CD4-positive, alpha-beta T cell treated with Interleukin-12 subunit alpha and Interleukin-12 subunit beta, for 1 hour (primary cell): ENCODE measurements at places on chromosomes 7 and 10.

GRCh38 chr7:159105066-159105780 is 39.4 kb downstream of the VIPR2 start:
- DNase-seq: no peak

DNA sequence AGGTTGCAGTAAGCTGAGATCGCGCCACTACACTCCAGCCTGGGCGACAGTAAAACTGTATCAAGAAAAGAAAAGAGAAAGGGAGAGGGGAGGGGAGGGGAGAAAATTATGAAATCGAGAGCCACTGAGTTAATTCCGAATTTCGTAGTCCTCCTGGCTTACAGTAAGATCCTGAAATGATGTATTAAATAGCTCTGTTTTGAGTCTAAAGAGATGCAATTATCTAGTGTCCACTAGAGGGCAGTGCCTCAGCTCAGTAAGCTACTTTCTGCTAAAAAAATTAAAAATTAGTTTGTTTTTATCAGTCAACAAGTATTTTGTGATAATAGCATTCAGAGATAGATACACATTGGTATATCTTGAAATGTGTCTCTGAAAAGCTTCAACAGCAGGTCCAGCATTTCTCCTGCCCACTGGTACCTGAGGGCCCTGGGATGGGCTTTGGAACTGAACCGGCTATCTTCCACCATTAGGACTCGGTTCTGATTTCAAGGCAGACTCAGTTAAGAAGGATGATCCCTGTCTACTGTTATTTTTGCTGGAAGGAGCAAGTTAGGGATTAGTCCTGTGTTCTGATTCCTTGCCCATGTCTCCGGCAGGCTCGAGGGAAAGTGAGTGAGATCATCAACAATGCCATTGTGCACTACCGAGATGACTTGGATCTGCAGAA is 19.5 kb downstream of the TSPAN33 start:
- peak; percentile 49 for DNase-seq

DNA sequence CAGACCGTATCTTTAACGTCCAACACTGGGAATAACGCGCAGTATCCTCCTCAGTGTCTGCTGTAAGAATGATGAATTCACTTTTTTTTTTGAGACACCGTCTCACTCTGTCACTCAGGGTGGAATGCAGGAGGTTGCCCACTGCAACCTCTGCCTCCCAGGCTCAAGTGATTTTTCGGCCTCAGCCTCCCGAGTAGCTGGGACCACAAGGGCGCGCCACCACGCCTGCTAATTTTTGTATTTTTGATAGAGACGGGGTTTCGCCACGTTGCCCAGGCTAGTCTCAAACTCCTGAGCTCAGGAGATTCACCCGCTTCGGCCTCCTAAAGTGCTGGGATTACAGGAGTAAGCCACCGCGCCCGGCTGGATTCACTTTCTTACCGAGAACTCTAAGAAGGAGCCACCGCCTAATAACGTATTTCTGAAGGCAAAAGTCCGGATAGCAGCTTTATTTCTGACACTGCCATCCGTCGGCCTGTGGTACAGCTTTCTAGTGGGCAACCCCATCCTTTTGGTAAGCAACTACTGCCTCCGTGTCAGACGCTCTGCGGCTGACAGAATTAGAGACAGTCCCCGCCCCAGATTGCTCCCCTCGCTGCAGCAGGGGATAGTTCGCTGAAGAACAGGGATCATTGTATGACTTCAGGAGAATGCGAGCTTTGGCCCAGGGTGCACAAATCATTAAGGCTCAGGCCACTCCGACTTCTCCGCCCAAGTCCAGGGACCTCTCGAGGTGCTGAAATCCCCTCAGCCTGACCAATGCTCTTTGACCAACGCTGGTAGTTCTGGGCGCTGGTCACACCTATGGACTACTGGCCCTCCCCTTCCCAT is 662 bp downstream of the POLR3A start:
- peak; percentile 32 for DNase-seq

DNA sequence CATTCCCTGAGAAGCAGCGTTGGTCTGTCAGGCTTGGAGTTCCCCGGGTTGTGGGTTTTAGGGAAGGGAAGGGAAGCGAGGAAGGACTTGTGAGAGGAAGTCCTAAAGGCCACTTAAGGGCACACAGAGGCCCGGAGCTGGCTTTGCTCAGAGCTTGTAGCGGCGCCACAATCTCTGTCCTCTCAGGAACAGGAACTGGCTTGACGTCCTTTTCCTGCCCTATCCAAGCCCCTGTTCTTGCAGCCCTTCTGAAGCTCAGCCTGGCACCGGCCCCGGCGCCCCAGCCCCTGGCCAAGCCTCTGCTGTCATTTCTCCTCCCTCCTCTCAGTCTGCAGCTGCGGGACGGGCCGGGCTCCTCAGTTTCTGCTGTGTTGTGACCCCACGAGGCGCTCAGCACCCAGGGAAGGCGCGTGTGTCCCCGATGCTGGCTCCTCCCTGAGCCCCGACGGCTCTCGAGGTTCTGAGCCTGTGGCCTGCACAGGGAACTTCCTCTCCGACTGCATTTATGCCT is at the start of gene GIMAP8:
TSS of gene GIMAP8 (plus strand) at position 140 of the 511 bp plus-strand sequence. CDS start 16,069 bp downstream, outside the sequence.
- peak; percentile 74 for DNase-seq

- no peak for DNase-seq
These were observed 30.9 kb upstream of the ITGB8 start for GRCh38 chr7:20299647-20300312.

DNA sequence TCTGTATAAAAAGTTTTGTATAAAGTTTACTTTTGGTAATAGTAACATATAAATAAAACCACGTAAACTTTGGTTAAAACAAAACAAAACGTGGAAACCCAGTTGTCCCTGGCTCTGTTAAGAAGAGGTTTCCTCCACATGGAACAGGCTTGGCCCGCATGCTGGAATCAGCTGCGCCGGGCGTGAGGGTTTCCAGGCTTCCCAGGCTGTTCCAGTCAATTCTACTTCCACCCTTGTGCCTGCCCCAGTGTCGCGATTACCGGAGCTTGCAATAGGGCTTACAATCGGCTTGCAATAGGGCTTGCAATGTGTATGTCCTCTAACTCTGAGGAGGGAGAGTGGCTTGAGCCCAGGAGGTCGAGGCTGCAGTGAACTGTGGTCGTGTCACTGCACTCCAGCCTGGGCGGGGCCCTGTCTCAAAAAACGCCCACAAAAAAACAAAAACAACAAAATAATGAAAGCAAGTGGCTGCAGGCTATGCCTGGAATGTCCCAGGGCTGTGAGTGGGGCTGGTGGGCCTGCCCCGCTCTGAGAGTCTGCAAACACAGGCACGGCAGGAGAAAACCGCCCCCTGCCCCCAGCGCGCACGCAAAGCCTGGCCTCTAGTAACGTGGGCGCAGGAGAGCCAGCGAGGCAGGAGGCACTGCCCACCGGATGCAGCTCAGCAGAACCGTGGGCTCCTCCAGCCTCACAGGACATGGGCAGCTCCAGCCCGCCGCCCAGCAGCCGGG is 16.3 kb downstream of the CYP2W1 start:
- no peak for DNase-seq

GRCh38 chr10:23975431-23975830 is 233.5 kb upstream of the KIAA1217 start:
- no peak for DNase-seq

GRCh38 chr7:43612599-43613589 is 30.0 kb downstream of the STK17A start:
- DNase-seq: no peak

- DNase-seq: no peak
These were observed 18.8 kb downstream of the SRPK2 start for GRCh38 chr7:105369944-105370343.

DNA sequence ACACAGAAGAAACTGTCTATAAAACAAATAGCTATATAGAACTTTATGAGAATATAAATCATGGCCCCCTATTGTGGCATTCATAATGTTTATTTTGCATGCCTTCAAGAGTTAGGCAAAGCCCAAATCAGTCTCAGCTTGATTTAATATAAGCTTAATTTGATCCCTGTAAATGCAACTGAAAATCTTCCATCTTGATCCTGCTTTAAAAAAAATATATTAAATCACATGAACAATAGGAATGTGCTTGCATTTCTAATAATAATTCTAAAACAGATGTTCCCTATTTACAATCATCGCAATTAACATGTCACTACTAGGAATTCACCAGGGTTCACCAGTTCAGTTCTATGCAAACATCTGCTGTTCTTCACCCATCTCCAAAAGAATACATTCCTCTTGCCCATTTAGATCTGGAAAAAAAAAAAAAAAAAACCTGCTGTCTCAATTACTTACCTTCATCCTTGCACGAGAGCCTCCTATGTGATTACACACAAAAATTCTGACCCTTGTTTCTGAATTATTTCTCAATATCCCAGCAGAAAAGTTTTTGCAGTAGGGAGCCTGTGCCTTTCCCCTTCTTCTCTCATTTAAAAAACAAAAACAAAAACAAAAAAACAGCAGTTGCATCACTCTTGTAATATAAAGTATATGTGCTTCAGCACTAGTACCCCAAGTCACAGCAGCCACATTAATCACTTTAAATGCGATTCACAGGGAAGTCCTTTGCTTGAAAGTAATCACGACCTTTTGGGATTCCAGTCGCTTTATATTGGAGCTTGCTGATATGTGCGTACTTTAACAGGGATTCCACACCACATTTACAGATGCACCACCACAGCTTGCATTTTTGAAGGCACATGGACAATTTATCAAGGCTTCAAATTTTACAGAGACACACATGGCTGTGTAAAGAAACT is 194.8 kb upstream of the KMT2E start:
- no peak for DNase-seq

DNA sequence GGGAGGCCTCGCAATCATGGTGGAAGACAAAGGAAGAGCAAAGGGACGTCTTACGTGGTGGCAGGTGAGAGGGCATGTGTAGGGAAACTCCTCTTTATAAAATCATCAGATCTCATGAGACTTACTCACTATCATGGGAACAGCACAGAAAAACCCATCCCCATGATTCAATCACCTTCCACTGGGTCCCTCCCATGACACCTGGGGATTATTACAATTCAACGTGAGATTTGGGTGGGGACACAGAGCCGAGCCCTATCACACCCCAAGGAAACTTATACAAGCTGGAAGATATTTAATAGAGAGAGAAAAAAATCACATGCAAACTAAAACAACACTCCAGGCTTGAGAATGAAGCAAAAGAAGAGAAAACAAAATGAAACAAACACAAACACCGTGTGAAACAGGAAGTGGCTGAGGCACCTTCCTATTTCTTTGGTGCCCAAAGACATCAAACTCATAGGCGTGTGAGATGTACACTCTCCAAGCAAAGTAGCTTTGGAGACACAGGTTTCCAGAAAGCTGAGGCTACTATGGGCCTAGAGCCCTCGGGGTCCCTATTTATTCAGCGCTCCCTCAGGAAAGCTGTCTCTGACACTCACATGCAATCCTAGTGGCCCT is 97.2 kb downstream of the PRKCQ start:
- peak; percentile 42 for DNase-seq

DNA sequence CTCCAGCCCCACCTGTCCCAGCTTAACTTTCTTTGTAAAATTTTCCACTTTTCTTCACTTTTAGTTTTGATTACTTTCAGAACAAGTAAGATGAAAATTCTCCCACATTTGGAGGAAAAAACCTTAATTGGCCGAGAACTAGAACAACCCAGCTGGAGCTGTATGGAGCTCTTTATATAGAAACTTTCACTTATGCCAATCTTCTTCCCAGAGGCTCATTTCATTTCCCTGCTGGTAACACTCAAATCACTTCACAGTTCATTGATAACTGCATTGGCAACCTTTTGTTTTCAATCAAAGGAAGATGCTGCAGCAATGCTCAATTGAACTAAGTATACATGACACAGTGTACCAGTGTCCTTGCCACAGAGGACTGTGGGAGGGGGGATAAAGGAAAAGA is 176.2 kb upstream of the NOBOX start:
- DNase-seq: no peak

- no peak for DNase-seq
These were observed 8.1 kb upstream of the TAS2R16 start for GRCh38 chr7:123003539-123004126.

- DNase-seq: no peak
These were observed 56.7 kb upstream of the SEMA3A start for GRCh38 chr7:84251277-84251781.

DNA sequence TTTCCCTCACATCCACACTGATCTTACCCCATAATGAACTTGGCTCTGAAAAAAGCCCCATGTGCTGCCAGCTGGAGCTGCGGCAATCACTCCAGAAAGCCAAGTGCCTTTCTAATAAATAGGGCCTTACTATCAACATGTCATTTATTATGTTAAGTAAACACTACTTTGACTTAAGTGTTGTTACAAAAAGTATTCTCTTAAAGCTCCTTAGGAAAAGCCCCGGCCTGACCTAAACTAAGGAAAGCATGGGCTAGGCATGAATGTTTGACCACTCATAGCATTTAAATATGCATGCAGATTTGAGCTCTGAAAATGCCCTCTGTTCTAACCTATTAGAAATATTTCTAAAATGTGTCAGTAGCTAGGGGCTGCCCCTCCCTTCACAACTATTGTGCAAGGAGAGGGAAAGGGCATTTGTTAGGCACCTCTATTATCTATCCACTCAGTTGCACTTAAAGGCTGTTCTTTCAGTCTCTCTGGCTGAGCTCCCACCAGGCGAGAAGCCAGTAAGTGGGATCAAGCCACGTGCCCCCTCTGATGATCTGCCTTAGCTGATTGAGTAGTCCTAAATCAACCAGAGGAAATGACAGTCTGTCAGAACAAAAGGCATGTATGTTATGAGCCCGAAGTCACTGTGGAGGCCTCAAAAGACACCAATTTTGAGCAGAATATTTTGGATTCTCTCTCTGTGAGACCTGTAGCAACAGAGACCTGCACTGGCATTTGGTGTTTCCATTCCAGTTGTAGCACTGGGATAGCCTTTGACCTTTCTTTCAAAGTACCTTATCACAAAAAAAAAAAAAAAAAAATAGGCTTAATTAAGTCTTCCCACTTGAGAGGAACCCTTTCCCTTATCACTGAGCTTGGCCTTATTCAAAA is 77.1 kb downstream of the ITGB8 start:
- no peak for DNase-seq

GRCh38 chr7:98870121-98870651 is 372 bp upstream of the TMEM130 start:
- DNase-seq: peak; percentile 53

DNA sequence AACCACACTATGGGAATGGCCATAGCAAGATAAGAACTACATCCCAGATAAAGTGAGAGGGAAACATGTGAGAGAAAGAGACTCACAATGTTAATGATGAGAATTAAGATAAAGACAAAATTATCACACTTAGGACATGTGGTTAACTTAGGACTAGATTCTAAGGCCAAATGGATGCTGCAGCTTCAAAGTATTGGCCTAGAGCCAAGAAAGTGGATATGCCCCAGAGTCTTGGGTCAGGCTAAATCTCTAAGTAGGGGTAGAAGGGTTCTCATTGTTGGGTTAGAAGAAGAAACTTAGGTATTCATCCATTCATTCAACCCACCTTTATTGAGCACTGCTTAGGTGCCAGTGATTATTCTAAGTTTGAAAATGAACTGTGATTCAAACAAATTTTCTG is 818.0 kb downstream of the PHTF2 start:
- no peak for DNase-seq

- DNase-seq: no peak
These were observed 25.3 kb downstream of the AASS start for GRCh38 chr7:122118757-122119156.

GRCh38 chr7:155371884-155372781 is 74.5 kb downstream of the INSIG1 start:
- DNase-seq: no peak

- no peak for DNase-seq
These were observed 159.7 kb downstream of the AUTS2 start for GRCh38 chr7:69757981-69758430.

- peak; percentile 15 for DNase-seq
These were observed 119.3 kb downstream of the SRPK2 start for GRCh38 chr7:105269397-105269796.
